ENCODE measurements at places on chromosomes 1 and 21.

- no peak for DNase-seq
Measured at GRCh38 chr21:36804874-36805611, 106.1 kb downstream of the SIM2 start.

DNA sequence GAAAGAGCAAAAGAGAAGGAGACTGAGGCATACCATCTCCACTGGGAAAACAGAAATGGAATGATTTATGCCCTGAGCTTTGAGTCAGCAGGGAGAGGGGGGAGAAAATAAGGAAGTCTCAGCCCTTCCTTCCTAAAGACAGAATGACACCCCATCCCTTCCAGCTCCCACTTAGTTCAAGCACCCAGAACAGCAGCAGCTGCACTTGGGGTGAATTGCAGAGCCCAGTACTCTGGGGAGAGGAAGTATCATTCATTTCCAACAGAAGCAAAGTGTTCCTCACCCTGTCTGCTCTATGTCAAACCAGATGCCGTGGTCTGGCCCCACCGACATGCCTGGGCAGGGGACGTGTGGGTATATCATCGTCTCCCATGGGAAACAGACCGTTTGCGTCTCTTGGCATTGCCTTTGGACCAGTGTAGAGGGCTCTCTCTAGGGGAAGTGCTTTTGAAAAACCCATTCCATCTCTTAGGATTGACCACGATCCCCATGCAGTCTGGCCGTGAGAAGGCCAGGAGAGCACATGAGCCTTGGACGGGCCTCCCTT, 1.1 kb upstream of the KCNJ15 start:
- DNase-seq, result no peak

- DNase-seq, result no peak
Measured at GRCh38 chr1:234565132-234565531, 44.8 kb downstream of the IRF2BP2 start.

GRCh38 chr1:29500041-29500440, 263.7 kb downstream of the PTPRU start:
- no peak for DNase-seq

DNA sequence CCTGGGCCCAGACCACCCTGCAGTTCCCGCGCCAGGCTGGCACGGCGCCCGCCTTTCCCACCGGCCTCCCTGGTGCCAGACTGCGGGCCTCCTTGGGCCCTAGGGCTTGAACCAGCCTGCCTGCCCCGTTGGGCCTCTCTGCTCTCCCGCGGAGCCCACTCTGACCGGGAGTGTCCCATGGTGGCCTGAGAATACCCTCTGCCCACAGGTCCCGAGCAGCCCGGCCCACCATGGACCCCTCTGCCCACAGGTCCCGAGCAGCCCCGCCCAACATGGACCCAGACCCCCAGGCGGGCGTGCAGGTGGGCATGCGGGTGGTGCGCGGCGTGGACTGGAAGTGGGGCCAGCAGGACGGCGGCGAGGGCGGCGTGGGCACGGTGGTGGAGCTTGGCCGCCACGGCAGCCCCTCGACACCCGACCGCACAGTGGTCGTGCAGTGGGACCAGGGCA, 7.9 kb downstream of the MIB2 start:
- no peak for DNase-seq

GRCh38 chr1:29305943-29306342, 69.6 kb downstream of the PTPRU start:
- no peak for DNase-seq

- DNase-seq, result no peak
Measured at GRCh38 chr21:41712730-41713129, 54.1 kb downstream of the RIPK4 start.

GRCh38 chr1:151799179-151800022, 5.8 kb downstream of the LINGO4 start:
- no peak for DNase-seq

- DNase-seq, result peak; percentile 84
Measured at GRCh38 chr1:228487336-228488124, at the start of gene RNF187. RNF187 (plus strand) TSS chr1:228487382.

GRCh38 chr1:64624808-64625207, 120.1 kb upstream of the RAVER2 start:
- no peak for DNase-seq

GRCh38 chr1:45134461-45134873, 71.9 kb downstream of the ZSWIM5 start:
- no peak for DNase-seq

GRCh38 chr1:219498666-219499065, 114.2 kb downstream of the ZC3H11B start:
- DNase-seq, result no peak

GRCh38 chr1:185862235-185862634, 128.0 kb downstream of the HMCN1 start:
- DNase-seq, result no peak

DNA sequence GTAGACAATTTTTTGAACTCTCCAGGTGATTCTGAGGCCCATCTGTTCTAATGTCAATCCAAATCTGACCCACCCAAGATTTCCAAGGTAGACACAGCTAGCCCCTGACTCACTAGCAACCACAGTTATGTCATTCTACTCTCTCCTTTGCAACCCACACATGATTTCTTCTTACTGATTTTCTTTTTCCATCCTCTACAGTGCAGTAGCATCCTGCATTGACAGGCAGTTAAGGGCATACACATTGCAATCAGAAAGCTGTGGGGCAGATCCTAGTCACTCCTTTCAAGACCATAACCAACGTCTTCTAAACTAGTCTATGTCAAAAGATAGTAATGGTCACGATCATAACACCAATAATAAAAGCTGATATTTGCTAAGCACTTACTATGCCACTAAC, 54.2 kb downstream of the JAK1 start:
- peak; percentile 28 for DNase-seq

DNA sequence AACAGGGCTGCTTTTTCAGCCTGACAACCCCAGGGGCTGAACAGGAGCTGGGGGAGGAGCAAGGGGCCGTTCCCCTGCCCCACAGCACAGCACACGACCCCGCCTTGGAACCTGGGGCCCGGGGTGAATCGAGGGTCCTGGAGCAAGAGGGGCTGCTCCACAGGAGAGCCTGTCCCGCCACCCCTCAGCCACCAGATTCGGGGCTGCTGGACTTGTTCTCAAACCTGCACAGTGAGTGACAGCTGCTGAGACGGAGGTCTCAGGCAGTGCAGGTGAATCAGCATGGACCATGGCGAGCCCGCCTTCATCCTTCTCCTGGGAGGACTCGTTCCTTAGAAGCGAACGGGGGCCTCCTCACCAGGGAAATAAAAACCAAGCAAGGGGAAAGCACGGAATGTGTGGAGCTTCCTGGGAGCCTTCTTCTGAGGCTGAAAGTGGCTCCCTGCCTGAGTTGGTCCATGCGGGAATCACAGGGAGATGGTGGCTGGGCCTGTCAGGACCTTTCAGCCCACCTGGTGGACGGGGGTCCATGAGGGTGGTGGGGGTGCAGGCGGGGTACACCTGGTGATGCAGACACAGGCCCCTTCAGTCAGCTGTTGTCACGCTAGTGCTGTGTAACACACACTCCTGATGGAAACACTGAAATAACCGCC, 125.4 kb downstream of the SIK1 start:
- DNase-seq, result no peak

DNA sequence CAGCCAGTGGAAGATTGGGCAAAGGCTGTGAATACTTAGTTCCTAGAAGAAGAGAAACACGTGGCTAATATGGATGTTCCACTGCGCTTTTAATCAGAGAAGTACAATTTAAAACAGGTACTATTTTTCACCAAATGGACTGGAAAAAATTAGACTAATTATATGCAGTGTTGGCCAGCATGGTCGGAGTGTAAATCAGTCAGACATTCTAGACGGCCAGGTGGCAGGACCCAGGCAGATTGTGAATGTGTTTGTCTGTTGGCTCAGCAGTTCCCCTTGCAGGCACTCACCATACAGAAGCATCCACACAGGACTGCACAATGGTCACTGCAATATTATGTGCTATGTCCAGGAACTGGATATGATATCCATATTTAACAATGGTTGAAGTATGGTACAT, 23.9 kb upstream of the SLC25A34 start:
- DNase-seq, result no peak

GRCh38 chr1:86362807-86363206, 33.3 kb downstream of the ODF2L start:
- no peak for DNase-seq

- DNase-seq, result no peak
Measured at GRCh38 chr1:116131866-116132605, 20.8 kb downstream of the MAB21L3 start.

- DNase-seq, result no peak
Measured at GRCh38 chr1:212247179-212247721, 38.0 kb upstream of the PPP2R5A start.

DNA sequence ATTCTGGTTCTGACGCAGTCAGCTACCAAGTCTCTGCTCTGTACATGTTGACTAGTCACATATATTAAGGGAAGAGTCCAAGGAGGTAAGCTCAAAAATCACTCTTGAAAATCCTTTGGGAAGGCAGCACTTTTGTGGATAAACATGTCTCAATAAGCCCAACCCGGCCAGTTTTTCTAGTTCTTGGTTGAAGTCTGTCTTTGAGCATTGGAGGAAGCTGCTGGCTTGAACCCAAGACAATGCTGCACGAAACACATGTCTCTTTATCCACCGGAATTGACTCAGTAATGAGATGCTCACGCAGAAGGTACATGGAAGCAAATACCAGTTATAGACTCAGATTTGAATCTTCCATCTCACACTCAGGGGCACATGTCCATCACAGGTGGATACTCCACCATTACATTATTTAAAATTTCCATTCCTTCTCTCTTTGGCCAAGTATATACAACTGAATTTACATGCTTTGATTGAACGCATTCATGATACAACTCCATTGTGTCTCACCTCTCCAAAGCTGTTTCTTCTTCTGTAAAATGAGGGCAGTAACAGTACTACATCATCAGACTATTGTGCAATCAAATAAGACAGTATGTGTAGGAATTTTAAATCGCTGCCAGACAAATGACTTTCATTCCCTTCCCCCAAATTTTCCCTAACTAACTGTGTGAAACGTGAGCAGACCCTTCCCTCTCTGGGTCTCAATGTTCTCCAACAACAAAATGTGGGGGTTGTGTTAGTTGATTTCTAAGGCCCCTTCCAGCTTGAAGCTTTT, 9.6 kb upstream of the GUCA2A start:
- no peak for DNase-seq

- DNase-seq, result no peak
Measured at GRCh38 chr1:40944326-40944725, 35.2 kb upstream of the CTPS1 start.

GRCh38 chr1:20932437-20932977, 145.4 kb upstream of the HP1BP3 start:
- peak; percentile 42 for DNase-seq

GRCh38 chr1:62037274-62037673, 157.4 kb upstream of the L1TD1 start:
- DNase-seq, result no peak

- no peak for DNase-seq
Measured at GRCh38 chr1:44425341-44426082, 20.5 kb downstream of the RNF220 start.

GRCh38 chr1:39195166-39196111, 9.1 kb upstream of the MACF1 start:
- no peak for DNase-seq

GRCh38 chr1:116514708-116515525, 55.9 kb downstream of the CD58 start:
- DNase-seq, result peak; percentile 68

GRCh38 chr1:177106614-177107365, 57.7 kb downstream of the ASTN1 start:
- no peak for DNase-seq

DNA sequence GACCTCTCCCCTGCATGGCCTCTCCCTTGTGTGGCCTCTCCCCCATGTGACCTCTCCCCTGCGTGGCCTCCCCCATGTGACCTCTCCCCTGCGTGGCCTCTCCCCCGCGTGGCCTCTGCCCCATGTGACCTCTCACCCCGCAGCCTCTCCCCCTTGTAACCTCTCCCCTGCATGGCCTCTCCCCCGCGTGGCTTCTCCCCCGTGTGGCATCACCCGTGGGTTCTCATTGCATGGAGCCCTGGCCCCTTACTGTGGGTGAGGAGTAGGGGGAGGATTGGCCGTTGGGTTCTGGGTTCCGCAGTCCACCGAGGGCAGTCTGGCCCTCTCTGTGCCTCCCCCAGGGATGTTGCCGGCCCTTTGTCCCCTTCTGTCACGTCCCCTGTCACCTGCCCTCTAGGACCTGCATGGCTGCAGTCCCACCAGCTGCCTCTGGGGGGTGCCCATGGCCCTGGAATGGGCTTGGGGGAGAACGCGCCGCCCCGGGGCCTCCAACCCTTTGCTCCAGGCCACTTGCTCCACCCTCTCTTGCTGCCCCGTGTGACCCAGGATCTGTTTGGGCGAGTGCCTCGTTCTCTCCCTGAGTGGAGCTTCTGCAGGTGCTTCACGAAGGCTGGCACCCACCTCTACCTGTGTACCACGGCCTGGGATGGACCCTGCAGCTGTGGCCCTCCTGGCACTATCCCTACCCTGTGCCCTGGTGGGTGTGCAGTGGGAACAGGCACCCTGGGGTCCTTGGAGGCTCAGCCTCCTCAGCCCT, 21.3 kb downstream of the RRP1 start:
- DNase-seq, result peak; percentile 92

DNA sequence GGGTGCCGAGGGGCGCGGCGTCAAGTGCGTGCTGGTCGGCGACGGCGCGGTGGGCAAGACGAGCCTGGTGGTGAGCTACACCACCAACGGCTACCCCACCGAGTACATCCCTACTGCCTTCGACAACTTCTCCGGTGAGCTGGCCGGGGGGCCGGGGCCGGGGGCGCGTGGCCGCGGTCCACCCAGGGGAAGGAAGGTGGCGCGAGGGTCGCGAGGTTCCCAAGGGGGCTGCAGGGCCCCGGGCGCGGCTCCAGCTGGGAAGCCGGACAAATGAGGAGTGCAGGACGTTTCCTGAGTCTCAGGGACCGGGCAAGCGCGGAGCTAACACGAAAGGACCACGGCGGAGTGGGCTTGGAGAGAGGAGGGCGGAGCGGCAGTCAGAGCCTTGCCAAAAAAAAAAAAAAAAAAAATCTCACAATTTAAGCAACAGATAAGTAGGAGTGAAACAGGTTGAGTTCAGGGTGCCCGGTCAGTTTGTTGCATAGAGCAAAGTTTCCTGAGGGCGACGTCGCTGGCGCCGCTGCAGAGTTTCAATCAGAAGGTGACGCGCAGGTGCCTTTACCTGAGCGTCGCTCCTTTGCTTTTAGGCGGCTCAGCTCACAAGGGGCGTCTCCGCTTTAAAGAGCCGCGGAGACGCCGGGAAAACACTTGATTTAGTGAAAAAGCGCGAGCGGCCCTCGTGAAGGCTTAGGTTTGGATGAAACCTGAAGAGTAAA, 750 bp downstream of the RHOU start:
- DNase-seq, result peak; percentile 13

- DNase-seq, result no peak
Measured at GRCh38 chr1:48679859-48680258, 96.8 kb downstream of the BEND5 start.

All from stimulated activated CD4-positive, alpha-beta T cell treated with anti-CD3 and anti-CD28 coated beads, Interleukin-4, amount 100 ng/mL, for 24 hours (primary cell).